ENCODE measurements at places on chromosomes 2 and 18.

- no peak for DNase-seq
Observed at GRCh38 chr2:40028792-40029488, 249.9 kb upstream of the THUMPD2 start.

DNA sequence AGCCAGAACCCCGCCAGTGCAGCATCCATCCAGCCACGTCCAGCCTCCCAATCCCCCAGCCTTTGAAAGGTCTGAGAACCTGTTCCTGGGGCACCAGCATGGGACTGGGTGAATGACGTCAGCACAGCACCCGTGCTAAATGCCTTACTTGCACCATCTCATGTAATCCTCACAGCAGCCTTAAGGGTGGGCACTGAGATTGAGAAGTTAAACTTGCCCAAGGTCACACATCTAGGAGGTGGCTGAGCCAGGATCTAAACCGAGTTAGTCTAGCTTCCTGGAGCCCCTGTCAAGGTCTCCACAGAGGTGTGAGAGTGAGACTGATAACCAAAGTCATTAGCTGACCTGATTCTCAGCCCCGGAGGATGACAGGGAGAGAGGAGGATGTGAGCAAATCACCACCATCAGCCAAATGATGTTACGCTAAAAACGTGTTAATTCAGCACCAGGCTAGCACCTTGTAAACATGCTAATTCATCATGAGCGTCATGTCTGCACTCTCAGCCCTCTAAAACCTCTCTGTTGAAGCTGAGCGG is 4.6 kb downstream of the CD8A start:
- DNase-seq, result no peak

GRCh38 chr18:50393802-50394201 is 19.0 kb downstream of the SKA1 start:
- no peak for DNase-seq

GRCh38 chr2:55277310-55277709 is 8.3 kb upstream of the MTIF2 start:
- no peak for DNase-seq

- DNase-seq, result no peak
Observed at GRCh38 chr2:215536510-215536909, 100.6 kb upstream of the FN1 start.

DNA sequence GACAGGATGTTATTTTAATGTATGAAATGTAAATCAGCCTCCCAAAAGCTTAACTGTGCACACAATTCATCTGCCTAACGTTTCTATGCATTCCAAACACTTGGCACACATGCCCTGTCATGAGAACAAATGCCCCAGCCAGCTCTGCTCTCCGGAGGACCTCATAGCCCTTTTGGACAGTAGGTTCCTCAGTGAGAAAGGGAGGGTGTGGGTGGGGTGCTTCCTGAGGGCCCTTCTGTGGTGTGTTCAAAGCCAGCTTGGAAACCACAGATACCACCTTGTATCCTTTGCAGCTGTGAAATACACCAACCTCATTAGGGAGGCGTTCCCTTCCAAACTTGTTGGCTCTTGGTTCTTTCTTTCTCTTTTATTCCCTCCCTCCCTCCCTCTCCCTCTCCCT is 102.2 kb upstream of the ASB18 start:
- peak; percentile 34 for DNase-seq

- no peak for DNase-seq
Observed at GRCh38 chr2:150903461-150903860, 358.2 kb downstream of the RBM43 start.

DNA sequence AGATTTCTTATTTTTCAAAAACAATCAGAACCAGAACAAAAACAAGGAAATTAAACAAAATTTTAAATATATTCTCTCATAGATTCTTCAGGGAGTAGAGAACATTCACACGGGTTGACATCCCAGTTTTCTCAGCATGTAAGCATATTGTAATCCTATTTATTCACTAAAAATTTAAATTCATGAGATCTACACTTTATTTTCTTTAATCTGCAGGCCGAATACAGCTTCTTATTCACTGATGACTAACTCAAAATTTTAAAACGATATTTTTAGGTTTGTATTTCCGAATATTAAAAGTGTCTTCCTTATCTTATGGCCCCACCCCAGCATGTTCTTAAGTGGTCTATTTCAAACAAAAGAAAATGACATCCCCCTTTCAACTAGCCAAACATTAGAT is 262.4 kb downstream of the MEIS1 start:
- DNase-seq, result no peak

- no peak for DNase-seq
Observed at GRCh38 chr2:128451084-128452023, 132.7 kb upstream of the HS6ST1 start.

DNA sequence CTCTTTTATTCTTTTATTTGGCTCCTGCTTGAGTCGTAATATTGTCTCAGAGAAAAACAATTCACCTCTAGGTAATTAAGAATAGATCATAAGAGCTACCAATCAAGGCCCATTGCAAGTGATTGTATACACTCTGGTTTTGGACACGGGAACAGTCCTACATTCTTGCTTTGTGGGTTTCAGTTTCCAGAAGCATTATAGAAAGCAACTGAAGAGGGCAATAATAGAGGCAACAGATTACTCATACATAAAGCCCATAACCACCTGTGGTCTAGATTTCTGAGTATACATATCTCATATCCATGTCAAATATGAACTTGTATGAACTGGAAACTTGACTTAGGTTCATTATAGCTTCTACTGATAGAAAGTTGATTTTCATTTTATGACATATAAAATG is 65.4 kb downstream of the DIS3L2 start:
- DNase-seq, result no peak

DNA sequence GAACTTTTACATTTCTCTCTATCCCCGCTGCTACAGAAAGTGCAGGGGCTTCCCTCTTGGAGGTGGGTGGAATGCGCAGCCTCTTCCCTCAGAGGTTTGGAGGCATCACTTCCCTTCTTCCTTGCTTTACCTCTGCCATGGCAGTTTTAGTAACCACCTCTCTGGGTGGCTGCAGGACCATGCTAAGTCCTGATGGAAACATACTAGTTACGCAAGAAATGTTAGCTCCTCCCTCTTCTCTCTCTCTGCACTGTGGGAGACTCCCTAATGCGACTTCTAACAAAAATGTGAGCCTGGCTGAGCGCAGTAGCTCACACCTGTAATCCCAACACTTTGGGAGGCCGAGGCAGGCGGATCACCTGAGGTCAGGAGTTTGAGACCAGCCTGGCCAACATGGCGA is 116.8 kb upstream of the RAB6C start:
- no peak for DNase-seq

GRCh38 chr2:144704709-144705095 is 184.8 kb upstream of the ZEB2 start:
- no peak for DNase-seq

GRCh38 chr18:6747646-6748045 is 18.1 kb downstream of the ARHGAP28 start:
- DNase-seq, result no peak

- no peak for DNase-seq
Observed at GRCh38 chr18:22690556-22690955, 242.6 kb upstream of the RBBP8 start.

- no peak for DNase-seq
Observed at GRCh38 chr18:35511428-35511827, 13.7 kb upstream of the INO80C start.

GRCh38 chr2:101912545-101912944 is 79.2 kb upstream of the IL1R2 start:
- DNase-seq, result peak; percentile 56

DNA sequence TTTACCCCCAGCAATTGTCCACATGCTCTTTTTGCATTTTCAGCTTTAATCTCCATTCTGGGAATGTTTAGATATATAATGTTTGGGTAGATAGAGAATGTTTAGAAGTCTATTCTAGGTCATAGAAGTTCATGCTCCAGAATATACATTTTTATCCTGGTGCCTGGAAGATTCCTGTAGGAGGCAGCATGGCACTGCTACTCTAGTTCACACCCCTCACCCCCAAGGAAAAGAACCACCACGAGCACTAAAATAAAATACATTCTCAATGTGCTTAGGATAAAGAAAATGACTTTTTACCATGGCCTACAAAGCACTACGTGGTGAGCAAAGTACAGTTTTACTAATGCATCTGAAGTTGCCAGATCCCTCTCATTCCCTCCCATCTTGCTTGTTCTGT is 53.8 kb downstream of the MYO1B start:
- DNase-seq, result no peak

- no peak for DNase-seq
Observed at GRCh38 chr18:3538954-3539617, 89.1 kb downstream of the TGIF1 start.

GRCh38 chr2:166173263-166173662 is 45.4 kb upstream of the SCN1A start:
- no peak for DNase-seq

GRCh38 chr18:3184275-3184963 is 35.3 kb downstream of the MYOM1 start:
- no peak for DNase-seq

GRCh38 chr2:157444641-157445040 is 752 bp upstream of the CYTIP start:
- peak; percentile 56 for DNase-seq

- no peak for DNase-seq
Observed at GRCh38 chr2:11344956-11345677, 681 bp upstream of the ROCK2 start.

- no peak for DNase-seq
Observed at GRCh38 chr18:75916624-75916982, 489.1 kb upstream of the SMIM21 start.

- no peak for DNase-seq
Observed at GRCh38 chr2:146669735-146670134, 1175.1 kb upstream of the ACVR2A start.

- no peak for DNase-seq
Observed at GRCh38 chr18:58394046-58394445, 234.8 kb downstream of the ALPK2 start.

- no peak for DNase-seq
Observed at GRCh38 chr2:107462181-107462580, 364.5 kb upstream of the RGPD4 start.

- no peak for DNase-seq
Observed at GRCh38 chr2:120991441-120991840, 255.8 kb downstream of the GLI2 start.

DNA sequence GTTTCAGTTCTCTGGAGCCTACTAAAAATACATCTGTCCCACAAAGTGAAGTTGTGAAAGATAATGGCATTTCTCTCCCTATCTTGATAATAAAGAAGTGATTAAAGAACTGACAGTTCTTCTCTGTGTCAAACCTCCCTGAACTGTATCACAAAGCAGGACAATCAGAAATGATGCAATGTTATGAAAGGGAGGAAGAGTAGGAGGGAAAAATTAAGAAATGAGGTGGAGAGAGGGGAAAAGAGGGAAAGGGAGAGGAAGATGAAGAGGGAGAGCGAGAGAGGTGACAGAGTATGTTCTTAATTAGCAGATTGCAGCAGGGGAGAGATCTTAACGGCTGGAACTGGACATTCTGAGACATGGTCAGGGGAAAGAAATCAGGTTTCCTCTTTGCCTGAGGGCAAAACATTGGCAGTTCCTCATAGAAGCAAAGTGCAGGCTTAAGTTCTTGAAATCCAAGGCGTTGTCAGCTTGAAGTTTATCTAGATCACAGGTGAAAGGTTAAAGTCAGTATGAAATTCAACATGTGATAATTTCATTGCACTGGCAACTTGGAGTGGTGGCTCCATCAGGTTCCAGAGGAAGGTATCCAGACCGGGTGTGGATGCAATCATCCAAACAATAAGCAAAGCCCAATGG is 54.6 kb downstream of the RDH14 start:
- no peak for DNase-seq

DNA sequence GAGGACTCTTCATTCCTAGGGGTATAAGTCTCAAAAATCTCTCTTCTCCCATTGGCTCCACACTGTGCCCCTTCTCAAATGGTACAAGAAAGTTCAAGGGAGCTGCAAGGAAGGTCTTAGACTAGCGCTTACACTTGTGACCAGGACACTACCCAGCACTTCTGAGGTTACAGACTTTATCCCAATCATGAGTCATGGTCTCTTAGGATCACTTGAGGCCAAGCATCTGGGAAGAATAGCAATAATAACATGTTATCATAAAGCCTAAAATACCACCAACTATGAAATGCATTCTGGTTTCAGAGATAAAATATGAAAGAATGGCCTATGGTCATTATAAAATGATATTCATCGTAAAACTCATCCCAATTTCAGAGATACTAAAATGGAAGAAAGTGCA is 309.9 kb upstream of the PKDCC start:
- no peak for DNase-seq

DNA sequence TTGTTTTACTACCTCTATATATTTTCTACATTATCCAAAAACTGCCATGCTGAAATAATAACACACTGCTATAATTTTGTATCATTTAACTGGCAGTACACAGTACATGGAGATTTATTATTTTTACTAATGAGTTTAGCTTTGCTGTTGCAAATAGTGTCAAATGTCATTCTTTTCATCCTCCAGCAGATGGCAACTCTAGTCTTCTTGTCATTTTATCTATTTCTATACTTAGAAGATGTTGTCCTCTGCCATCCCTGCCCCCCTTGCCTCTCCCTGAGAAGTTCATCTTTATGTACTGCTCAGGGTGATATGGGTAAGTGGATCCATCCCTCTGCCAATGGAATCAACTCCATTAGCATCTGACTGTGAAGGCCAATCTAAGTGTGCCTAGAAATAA is 21.7 kb upstream of the LRRTM1 start:
- no peak for DNase-seq

DNA sequence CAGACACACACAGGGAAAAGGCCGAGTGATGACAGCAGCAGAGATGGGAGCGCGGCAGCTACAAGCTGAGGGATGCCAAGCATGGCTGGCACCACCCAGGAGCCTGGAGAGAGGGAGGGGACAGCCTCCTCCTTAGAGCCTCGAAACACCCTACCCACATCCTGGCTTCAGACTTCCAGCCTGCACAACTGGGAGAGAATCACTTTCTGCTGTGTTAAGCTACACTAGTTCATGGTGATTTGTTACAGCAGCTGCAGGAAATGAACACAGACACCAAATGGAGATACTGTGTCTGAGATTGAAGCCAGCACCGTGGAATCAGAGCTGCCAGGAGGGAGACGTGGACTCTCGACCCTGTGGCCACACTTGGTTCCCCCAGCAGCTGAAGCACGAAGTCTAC is 27.5 kb upstream of the FOSL2 start:
- no peak for DNase-seq

Data from stimulated activated CD4-positive, alpha-beta T cell treated with anti-CD3 and anti-CD28 coated beads, Interleukin-15, amount 100 ng/mL, for 24 hours (primary cell).